ENCODE measurements at places on chromosomes 2 and 18.
A peak's percentile ranks its signal among the peaks of the same experiment; 100 is the strongest.

DNA sequence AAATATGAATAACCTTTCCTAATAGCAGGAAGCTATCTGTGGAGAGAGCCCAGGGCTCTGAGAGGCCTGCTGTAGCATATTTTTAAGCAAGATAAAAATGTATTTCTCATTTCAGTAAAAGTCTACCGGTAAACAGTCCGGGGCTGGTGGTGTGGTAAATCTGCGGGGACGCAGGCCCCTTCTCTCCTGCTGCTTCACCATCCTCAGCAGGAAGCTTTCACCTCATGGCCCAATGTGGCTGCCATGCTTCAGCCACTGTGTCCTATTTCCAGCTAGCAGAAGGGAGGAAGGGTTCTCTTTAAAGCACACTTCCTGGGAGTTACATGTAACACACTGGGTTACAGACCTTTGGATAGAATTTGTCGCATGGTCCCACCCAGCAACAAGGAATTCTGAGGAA lies 79.5 kb upstream of the ODC1 start:
- DNase-seq, result no peak

- DNase-seq, result peak; percentile 92
Observed at GRCh38 chr2:46521215-46521683, 41.9 kb downstream of the TMEM247 start.

DNA sequence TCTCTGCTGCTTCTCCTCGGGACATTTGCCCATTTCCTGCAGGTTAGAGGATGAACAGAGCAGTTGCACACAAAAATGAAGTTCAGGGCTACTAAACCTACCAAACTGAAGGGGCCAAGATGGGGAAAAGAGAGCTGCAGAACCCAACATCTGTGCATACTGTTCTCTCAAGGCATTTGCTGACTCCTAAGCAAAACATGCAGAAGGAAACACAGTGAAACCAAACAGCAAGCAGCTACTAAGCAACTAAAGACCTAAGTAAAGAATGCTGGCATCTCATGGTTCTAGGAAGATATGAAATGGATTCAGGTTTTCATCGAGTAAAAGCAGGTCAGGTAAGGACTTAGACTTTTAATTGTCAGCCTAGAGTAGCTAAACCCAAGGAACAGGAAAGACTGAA lies 111.9 kb upstream of the SYT4 start:
- DNase-seq, result no peak

DNA sequence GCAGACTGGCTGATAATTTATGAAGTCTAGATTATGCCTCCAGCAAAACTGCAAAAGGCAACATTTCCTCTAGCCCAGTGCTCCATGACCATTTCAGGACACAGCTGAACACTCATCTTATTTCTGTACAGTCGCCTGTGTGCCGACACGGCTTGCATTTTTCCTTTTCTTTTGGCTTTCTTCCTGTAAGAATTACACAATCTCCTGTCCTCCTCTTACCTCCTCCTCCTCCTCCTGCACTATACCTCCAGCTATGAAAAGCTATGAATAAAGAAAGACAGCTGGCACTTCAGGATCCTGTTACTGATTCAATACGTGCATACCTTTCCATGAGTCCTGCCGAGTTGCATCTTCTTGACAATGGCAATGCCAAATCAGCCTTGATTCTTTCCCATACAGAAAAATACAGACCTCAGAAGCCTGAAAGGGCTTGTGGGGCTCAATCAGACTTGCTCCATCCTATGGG lies 32.2 kb upstream of the TRIB2 start:
- DNase-seq, result no peak

GRCh38 chr18:57150081-57150480 lies 3.2 kb downstream of the BOD1L2 start:
- no peak for DNase-seq

- no peak for DNase-seq
Observed at GRCh38 chr2:9282128-9283112, 75.8 kb downstream of the ASAP2 start.

GRCh38 chr2:137339051-137339450 lies 573.7 kb downstream of the THSD7B start:
- DNase-seq, result no peak

GRCh38 chr2:4585057-4585635 lies 881.8 kb downstream of the DCDC2C start:
- DNase-seq, result no peak

DNA sequence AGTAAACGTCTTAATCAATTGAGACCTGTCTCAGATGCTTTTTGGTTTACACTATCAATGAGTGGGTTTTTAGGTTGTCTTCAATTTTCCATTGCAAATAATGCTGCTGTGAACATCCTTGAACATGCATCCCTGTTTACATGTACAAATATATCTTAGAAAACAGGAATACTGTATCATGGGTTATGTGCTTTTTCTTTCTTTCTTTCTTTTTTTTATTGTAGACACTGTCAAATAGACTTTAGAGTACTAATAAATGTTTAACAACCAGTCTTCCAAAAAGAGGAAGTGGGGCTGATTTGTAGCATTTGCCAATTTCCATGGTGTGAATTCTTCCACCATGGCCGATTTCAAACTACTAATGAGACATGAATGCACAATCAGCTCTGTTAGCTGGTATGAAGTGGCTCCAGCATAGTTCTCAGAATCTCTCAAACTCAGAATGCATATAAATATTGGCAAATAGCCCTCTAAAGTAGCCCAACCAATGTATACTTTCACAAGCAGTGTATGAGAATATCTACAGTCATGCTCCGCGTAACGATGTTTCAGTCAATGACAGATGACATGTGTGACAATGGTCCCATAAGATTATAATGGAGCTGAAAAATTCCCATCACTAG lies 50.3 kb upstream of the B3GNT2 start:
- peak; percentile 11 for DNase-seq

- DNase-seq, result no peak
Observed at GRCh38 chr2:176642074-176642473, 372.8 kb downstream of the MTX2 start.

- no peak for DNase-seq
Observed at GRCh38 chr2:124026503-124026902, 1.4 kb downstream of the CNTNAP5 start.

DNA sequence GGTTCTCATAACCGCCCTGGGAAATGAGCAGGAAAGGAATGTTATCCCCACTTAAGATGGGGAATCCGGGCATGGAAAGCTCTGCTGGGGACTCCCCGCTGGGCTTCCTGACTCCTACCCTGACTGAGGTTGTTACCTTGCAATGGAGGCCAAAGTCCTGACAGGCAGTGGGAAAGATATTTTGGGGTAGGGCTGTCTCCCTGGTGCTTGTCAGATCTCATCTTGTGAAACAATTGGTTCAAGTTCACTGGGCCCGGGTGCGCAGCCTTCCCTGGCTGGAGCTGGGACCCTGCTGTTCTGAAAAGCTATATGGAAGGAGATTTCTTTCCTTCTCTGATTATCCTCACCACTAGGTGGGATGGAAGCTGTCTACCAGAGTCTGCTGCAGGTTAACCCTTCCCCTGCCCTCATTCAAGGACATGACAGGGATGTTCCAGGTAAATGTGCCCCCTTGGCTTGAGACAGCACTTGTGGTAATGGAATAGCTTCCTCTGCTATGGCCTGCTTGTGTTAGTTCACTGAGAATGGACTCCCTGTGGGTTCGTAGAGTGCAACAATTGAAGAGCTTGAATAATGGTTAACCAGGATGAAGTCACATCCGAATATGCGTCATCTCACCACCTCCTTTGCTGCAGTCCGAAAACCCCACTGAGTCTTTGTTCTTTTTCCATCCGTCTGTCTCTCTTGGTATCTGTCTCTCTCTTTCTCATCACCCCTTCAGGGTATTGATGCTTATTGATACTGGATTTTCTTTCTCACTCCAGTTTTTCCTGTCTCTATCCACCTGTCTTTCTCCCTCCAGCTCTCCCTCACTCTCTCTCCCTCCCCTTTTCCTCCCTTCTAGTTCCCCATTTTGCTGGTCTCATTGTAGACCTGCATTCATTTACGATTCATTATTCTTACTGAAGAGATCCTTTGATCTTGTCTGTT lies 67.8 kb upstream of the EPAS1 start:
- DNase-seq, result no peak

DNA sequence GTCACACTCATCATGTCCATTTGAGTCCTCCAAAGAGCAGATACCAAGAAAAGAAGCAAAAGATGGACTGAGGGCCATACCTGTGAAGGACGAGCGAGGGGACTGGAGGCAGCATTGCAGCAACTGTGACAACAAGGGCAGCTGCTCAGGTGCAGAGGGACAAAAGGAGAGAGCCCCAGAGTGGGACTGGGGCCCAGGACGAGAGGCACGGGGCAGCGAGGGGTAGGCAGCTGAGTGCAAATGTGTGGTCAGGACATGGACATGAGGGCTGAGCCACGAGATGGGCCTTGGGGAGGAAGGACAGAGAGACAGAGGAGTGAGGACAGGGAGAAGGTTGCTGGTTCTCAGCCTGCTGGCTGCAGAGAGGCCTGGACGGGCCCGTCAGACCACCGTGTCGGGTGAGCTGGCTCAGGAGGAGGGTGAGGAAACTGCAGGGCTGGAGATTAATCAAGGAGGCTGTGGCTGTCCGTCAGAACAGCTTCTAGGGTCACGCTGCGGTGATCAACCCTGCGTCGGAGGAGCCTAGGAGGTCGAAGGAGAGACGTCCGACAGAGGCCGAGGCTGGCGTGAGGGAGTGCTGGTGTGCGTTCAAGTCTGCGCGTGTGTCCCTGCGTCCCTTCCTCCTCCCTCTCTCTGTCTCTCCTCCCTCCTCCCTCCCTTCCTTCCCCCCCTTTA lies 206.8 kb upstream of the HDAC4 start:
- no peak for DNase-seq

DNA sequence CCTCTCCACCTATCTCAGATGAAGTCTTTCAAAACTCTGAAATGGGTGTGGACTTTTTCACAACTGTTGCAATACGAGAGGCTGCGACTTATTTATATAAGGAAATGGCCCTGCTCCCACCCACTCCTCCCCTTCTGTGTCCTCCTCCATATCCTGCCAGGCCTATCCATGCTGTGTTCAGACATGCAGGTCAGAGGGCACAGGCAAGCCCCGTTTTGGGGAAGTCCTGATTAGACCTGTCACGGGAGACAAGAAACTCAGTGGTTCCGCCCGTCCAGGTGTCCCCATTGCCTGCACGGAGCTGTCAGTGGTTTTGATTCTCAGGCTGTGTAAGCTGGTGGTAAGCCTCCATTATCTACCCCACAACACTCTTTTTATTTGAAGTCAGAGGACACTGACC lies 99.6 kb upstream of the MGAT5 start:
- peak; percentile 78 for DNase-seq

DNA sequence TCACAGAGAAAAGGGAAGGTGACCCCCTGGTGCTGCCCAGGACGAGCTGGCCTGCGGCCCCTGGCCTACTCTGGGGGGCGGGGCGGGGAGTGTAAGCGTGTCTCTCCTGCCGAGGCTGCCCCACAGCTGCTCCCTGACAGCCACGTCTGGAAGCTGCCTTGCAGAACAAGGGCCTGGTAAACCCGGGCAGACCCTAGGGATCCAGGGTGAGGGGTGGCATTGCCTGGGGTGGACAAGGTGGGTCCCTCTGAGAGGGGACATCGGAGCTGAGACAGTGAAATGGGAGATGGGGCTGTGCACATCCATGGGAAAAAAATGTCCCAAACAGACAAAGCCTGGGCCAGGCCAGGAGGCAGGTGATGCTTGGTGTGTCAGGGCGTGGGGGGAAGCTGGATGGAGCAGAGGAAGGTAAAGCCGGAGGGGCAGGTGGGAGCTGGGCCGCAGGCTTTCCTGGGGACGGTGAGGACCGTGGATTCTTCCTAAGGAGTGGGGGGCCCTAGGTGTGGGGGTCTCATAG lies 66.0 kb upstream of the HDAC4 start:
- no peak for DNase-seq

DNA sequence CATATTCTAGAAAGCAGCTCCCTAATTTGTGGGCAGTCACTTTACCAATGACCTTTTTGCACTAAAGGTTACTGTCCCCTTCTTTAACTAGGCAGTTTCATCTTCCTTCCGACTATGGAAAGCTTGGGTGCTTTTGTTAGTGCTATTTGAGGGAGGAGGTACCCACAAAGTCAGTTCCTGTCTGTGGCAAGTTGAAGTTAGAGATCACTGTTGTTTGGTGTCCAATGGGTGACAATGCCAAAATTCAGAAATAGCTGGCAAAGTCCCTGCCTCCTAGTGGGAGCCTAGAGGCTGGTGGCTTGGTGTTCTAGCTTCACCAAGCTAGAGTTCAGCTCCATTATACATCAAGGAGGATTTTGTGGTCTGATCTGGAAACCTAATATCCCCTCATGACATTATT lies 87.1 kb upstream of the PNPT1 start:
- no peak for DNase-seq

- no peak for DNase-seq
Observed at GRCh38 chr18:10482363-10482984, 28.0 kb downstream of the APCDD1 start.

Data from inflammatory macrophage treated with lipopolysaccharide for 1 hour (primary cell).